ENCODE measurements at places on chromosomes 11 and 22. TPM values are rescaled to one million over a fixed set of nuclear protein-coding genes. Genes with fewer than 3 reads are reported as not detected.
A peak's percentile ranks its signal among the peaks of the same experiment; 100 is the strongest.

DNA sequence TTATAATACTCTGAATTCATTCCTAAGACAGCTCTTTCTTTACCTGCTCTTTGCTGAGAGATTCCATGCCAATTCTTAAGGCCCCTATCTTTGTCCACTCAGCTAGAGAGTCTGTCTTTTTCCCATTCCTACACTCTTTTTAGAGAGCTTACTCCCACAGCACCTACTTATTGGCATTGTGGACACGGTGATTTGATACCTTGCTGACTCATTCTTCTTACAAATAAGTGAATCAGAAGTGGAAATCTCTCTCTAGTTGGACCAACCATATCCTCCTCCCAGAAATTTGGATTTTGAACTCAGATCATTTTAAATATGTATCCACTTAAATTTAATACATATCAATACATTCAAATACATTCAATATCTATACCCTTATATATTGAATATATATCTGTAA is 32.5 kb upstream of the OR6M1 start:
- DNase-seq = no peak

GRCh38 chr11:9280655-9281301 is 15.6 kb upstream of the DENND5A start:
- peak; percentile 81 for DNase-seq

GRCh38 chr11:945986-946385 is 20.3 kb downstream of the AP2A2 start:
- no peak for DNase-seq

DNA sequence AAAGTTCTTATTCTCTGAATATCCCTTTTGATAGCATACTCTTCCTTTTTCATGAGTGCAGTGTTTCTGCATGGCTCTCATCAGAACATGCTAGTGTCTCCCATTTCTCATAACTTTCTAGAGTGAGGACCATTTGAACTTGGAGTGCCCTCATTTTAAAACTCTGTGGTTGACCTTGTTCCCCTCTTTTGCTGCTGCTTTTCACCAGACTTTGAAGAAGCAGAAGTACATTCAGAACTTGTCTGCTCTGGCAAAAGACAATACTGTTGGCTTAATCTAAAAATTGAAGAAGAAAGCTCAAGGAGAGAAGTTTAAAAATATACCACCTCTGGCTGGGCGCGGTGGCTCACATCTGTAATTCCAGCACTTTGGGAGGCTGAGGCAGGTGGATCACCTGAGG is 35.0 kb downstream of the PPARA start:
- DNase-seq = no peak

GUCD1 gene
- 72.2 TPM for total RNA-seq

OR51B4 gene
- total RNA-seq = 6.9 TPM

GRCh38 chr11:35554491-35555437 is 29.3 kb upstream of the PAMR1 start:
- DNase-seq = no peak

DNA sequence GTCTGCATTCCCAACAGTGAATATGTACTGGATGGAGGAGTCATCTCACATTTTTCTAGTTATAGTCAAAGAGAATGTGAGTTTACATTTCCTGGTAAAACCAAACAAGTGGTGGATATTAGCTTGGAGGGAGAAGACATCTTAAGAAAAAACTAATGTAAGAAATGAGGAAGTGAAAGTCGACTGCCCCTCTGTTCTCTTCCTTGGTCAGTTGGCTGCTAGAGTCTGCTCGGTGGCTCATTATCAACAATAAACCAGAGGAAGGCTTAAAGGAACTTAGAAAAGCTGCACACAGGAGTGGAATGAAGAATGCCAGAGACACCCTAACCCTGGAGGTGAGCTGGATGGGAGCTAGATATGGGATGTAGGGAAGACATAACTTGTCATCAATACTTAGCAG is 5.8 kb downstream of the SLC22A9 start:
- DNase-seq = no peak

DNA sequence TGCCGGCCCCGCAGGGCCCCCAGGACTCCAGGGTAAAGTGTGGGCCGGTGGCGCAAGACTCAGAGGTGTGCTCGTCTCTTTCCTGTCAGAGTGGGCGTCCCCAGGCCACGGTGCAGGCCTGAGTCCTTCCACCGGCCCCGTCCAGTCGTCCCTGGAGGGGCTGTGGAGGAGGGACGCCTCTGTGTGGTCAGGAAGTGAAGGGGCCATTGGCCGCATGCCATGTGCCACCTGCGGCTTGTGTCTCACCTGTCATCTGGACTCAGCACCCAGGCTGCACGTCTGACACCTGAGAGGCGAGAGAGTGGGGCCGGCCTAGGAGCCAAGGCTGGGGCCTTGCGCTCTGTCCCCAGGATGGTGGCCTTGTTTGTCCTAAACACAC is 25.2 kb downstream of the MUC6 start:
- DNase-seq = no peak

MOV10L1 gene
- 2.9 TPM for total RNA-seq

GRCh38 chr11:73963861-73964260 is 13.0 kb downstream of the DNAJB13 start:
- no peak for DNase-seq

INPP5J gene
- total RNA-seq = 0.79 TPM

DNA sequence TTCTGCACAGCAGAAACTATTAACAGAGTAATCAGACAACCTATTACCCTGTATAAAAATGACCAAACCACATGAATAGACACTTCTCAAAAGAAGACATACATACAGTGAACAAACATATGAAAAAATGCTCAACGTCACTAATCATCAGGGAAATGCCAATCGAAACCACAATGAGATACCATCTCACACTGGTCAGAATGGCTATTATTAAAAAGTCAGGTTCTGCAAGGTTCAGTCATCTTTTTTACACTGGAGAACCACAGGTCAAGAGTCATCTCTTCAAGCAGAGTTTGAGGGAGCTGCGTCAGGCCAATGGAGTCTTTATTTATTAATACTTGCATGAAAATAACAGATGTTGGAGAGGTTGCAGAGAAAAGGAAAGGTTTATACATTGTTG is 40.4 kb downstream of the RCN1 start:
- no peak for DNase-seq

- no peak for DNase-seq
These were observed 27.0 kb upstream of the SCGB1A1 start for GRCh38 chr11:62391642-62392425.

OR5M3 gene
- total RNA-seq = not detected

DNA sequence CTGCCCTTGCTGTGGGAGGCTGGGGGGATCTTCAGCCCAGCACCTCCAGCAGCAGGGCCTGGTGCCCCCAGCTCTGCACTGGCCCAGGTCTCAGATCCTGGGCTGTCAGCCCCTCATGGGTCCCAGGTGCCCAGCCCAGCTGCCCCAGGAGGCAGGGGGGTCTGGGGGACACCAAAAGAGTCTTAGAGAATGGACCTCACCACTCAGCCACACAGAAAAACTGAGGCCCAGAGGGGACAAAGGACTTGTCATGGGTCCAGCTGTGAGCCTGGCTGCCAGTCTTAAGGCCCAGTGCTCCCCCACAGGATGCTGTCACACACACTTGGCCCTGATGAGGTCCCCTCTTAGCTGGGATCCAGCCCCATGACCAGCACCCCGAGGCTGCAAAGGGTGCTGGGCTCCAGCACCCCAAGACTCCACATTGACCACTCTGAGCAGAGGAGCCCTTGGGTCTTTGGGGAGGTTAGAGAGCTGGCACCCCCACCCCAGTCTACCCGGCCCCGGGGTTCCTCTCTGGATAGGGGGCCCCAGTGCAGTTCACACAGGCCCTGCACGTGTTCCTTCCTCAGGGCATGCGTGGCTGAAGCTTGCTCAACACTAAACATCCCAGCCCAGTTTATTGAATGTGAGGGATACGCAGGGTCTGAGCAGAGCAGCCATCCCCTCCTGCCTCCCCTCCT is 54.4 kb downstream of the IGLL5 start:
- DNase-seq = no peak

DNA sequence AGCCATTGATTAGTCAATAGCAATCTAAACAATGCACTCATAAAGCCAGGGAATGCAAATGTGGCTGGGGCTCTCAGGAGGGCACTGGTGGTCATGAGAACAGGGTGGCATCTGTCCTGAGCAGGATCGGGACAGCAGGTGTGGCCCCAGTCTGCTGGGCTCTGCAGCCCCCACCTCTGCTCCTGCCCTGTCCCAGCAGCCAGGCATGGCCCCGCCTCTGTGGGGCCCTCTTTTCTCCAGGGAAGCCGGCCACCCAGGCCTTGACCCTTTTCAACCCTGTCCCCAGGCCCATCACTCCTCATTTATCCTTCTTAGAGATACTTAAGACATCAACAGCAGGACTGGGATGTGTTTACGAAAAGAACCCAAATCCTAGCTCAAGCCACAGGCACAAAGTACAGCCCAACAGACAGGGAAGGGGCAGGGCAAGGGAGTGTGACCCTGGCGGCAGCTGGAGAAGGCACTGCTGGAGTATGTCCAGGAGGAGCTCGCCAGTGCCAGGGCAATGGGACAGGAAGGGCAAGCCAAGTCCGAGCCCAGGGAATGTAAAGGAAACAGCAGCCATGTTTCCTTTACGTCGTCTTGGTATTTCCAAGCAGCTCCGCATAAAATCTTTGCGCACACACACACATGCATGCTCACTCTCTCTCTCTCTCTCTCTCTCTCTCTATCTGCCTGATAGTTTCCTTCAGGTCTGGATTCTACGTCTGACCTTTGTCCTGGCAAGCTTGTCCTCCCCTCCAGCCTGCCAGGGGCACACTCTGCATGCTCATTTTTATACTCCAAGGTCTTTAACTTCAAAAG is 59.9 kb downstream of the DGCR2 start:
- no peak for DNase-seq

- no peak for DNase-seq
These were observed 3.9 kb downstream of the GATD1 start for GRCh38 chr11:773425-773824.

GRCh38 chr11:60528465-60528864 is 13.3 kb downstream of the MS4A13 start:
- DNase-seq = no peak
